ENCODE measurements at places on chromosomes 11 and 22.

DNA sequence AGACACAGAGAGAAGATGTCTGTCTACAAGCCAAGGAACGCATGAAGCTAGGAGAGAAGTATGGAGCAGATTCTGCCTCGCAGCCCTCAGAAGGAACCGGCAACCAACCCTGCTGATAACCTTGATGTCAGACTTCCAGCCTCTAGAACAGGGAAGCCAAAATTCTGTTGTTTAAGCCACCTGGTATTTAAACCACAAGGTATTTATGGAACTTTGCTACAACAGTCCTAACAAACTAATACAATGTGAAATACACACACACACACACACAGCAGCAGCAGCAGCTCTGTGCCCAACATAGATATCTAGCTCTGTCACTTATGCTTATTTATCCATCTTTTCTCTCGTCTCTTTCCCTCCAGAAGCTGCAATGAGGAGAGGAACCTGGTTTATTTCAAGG, 400.0 kb downstream of the ETS1 start:
- no peak for DNase-seq

GRCh38 chr11:90756617-90757016, 533.8 kb upstream of the CHORDC1 start:
- no peak for DNase-seq

DNA sequence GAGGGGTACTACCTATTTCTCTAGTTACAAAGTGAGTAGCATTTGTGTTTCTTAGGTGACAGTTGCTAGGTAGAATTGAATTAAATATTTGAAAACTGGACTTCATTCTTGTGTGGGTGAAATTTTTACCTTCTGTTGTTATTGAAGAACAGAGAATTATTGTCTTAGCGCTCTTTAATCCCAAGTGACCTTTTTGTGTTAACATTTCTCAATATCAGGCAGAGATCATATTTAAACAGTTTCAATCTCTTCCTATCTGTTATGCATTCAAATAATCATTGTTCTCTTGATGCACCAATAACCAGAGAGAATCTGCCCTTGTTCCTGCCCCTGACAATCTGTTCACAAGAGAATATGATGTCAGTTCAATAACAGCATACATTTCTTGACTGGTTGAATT, 14.2 kb downstream of the KMT2A start:
- DNase-seq = no peak

- DNase-seq = no peak
Observed at GRCh38 chr11:45150301-45150700, 3.9 kb downstream of the PRDM11 start.

- no peak for DNase-seq
Observed at GRCh38 chr22:23898006-23898974, 4.1 kb downstream of the MIF start.

GRCh38 chr11:101470419-101470818, 113.4 kb downstream of the TRPC6 start:
- no peak for DNase-seq

DNA sequence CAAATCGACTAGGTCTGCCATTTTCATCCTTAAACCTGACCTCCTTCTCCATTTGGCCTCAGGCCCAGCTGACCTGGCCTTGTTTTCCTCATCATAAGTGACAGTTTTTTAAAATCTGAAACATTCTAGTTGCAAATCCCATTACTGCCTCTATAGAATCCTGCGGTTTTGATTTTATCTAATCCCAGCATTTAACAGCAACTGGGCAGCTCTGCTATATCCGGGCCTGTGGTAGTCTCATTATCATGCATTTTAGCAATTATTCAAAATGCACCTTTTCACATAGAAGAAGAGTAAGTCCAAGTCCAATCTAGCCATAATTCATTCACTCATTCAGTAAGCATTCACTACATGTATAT, 28.6 kb upstream of the BIRC3 start:
- no peak for DNase-seq

DNA sequence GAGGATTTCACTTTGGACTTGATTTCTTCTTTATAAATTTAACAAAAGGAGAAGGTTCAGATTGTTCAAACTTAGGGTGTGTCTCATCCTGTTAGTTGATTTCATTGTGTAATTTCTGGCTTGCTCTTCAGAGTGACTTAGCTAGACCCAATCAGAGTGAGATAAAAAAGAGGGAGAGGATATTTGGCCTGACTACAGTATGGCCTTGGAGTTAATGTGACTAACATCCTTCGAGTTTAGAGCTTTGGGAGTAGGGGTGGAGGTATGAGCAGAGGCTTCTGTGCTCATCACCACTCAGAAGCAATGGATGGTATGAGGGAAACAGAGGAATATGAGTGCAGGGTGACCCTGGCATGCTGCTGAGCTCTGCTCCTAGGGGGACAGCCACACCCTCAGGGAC, 114.2 kb downstream of the ME3 start:
- no peak for DNase-seq

GRCh38 chr11:36513965-36514364, 3.9 kb upstream of the TRAF6 start:
- no peak for DNase-seq

DNA sequence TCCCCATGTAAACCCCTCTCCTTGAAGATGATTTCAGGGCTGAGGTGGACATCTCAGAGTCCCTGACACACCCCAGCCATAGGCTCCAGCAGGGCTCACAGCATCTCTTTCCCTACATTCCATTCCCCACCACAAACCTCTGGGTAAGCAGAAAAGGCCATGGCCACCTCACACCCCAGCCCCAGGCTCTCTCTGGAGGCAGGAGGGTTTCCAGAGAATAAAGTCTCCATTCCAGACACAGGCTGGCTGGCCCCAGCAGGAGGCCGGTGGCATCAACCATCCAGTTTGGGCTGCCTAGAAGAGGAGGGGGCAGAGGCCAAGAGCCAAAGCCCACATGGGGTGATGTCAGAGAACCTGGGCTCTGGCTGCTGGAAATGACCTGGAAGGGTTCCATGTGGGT, 61.4 kb downstream of the TP53I11 start:
- DNase-seq = no peak

- no peak for DNase-seq
Observed at GRCh38 chr11:87851234-87851633, 324.0 kb downstream of the RAB38 start.

Data from omental fat pad (tissue), 4 donors.